ENCODE measurements at places on chromosomes 7 and 10.

- no peak for DNase-seq
Observed at GRCh38 chr10:125159932-125160855, at the start of gene CTBP2. Gene CTBP2, minus strand, starts transcription at chr10:125160563.

GRCh38 chr7:133310232-133310862 lies 57.5 kb downstream of the EXOC4 start:
- DNase-seq: no peak

- no peak for DNase-seq
Observed at GRCh38 chr7:51244885-51245284, 71.7 kb downstream of the COBL start.

GRCh38 chr7:157009778-157010587 lies 480 bp downstream of the MNX1 start:
- DNase-seq: no peak

GRCh38 chr7:82562716-82563404 lies 119.3 kb upstream of the CACNA2D1 start:
- DNase-seq: no peak
